ENCODE measurements at places on chromosomes 16 and 17. TPM values are rescaled to one million over a fixed set of nuclear protein-coding genes. Genes with fewer than 3 reads are reported as not detected.

DNA sequence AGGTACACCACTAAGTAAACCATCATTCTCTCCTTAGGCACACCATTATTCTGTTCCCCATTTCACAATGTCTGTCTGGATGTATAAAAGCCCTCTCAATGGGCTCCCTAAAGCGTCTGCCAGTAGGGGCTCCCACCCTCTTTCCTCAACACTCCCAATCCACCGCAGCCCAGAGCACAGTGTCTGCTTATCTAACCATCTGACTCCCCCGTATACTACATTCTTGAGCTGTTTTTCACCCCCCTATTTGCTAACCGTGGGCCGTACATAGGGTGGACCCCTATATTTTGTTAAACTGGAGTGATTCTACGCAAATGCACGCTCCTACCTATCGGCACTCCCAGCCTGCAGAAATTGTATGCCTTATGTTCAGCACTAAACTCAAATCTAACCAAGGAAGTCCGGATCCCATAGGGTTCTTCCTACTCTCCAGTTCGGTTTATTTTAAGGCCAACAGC, 685 bp upstream of the PSMD3 start:
- H3K27ac ChIP-seq: peak overlapping the region; percentile 72
- H3K27me3 ChIP-seq: no peaks in the 10 kb centered on the region
- peaks cover 7% of the 10 kb centered on the region for H3K36me3 ChIP-seq
- peak overlapping the region; percentile 66 for H3K4me3 ChIP-seq
- H3K4me1 ChIP-seq: peaks cover 6% of the 10 kb centered on the region

Gene PDK2
- 16.1 TPM for total RNA-seq

DNA sequence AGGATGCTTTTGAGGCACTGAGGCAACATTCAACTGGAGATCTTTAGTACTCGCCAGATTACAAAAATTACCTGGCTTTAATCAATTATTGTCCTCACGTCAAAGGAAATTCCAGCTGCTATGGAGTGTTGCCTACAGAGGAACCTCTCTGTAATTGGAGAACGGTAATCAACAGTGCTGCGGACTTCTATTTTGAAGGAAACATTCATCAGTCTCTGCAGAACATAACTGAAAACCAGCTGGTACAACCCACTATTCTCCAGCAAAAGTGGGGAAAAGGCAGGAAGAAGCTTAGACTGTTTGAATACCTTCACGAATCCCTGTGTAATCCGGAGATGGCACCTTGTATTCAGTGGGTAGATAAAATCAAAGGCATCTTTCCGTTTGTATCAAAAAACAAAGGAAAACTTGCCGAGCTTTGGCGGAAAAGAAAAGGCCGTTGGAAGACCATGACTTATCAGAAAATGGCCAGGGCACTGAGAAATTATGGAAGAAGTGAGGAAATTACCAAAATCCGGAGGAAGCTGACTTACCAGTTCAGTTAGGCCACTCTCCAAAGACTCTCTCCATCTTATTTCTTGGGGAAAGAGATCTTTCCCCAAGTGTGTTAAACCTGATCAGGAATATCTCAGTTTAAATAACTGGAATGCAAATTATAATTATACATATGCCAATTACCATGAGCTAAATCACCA, 3.0 kb downstream of the SLC35G3 start:
- no peak overlapping the region for H3K4me3 ChIP-seq
- H3K27ac ChIP-seq: no peak overlapping the region
- no peaks in the 10 kb centered on the region for H3K36me3 ChIP-seq
- no peaks in the 10 kb centered on the region for H3K27me3 ChIP-seq

- H3K27ac ChIP-seq: no peak overlapping the region
- no peaks in the 10 kb centered on the region for H3K36me3 ChIP-seq
- H3K4me1 ChIP-seq: no peaks in the 10 kb centered on the region
- H3K4me3 ChIP-seq: no peak overlapping the region
- DNase-seq: no peak
- H3K27me3 ChIP-seq: no peaks in the 10 kb centered on the region
Observed at GRCh38 chr16:48279199-48279598, 31.9 kb upstream of the ABCC11 start.

Gene CIBAR2
- not detected for total RNA-seq

Gene CCDC144A
- total RNA-seq: 1.3 TPM

GRCh38 chr17:63476459-63476853, 405 bp upstream of the ACE start:
- H3K36me3 ChIP-seq: no peaks in the 10 kb centered on the region
- no peak overlapping the region for H3K27ac ChIP-seq
- H3K27me3 ChIP-seq: peaks cover 13% of the 10 kb centered on the region
- peak overlapping the region; percentile 50 for H3K4me3 ChIP-seq
- DNase-seq: no peak
- H3K4me1 ChIP-seq: peaks cover 5% of the 10 kb centered on the region
